ENCODE measurements at places on chromosomes 16 and 17. TPM values are rescaled to one million over a fixed set of nuclear protein-coding genes. Genes with fewer than 3 reads are reported as not detected.

- DNase-seq, result no peak
Measured at GRCh38 chr16:4404247-4404966, 12.0 kb downstream of the CORO7 start.

GRCh38 chr17:75843577-75844529, at the start of gene UNC13D:
TSS of gene UNC13D (minus strand) at chr17:75844404. CDS start at chr17:75844337, 67 bp downstream.
- DNase-seq, result no peak

DNA sequence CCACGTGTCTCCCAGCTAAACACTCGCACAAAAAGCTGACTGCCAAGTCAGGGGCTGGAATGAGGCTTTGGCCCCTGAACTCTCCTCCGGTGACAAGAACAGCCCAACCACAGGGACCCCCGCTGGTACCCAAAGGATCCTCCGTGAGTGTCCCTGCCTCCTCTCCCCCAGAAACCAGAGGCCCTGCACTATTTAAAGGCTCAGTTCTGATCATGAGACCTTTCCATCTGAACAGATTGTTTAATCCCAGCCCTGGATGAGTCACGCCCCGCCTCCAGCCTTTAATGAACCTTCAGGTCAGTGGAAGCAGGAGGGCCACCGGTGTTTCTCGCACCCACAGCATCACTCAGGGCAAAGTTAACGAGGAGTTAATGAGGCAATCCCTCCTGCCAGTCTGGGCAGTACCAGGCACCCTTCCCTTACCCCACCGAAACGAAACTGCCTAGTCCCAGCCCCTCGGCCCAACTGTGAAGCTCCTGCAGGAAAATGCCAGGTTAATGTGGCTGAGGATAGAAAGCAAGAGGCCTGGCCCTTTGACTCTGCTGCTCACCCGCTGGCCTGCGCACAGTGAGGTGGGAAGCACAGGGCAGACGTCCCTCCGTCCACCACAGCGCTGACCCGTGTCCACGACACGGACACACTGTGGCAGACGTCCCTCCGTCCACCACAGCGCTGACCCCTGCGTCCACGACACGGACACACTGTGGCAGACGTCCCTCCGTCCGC, 32.4 kb downstream of the TIMM22 start:
- peak; percentile 75 for DNase-seq

The CTCF gene
- 20.0 TPM for total RNA-seq

DNA sequence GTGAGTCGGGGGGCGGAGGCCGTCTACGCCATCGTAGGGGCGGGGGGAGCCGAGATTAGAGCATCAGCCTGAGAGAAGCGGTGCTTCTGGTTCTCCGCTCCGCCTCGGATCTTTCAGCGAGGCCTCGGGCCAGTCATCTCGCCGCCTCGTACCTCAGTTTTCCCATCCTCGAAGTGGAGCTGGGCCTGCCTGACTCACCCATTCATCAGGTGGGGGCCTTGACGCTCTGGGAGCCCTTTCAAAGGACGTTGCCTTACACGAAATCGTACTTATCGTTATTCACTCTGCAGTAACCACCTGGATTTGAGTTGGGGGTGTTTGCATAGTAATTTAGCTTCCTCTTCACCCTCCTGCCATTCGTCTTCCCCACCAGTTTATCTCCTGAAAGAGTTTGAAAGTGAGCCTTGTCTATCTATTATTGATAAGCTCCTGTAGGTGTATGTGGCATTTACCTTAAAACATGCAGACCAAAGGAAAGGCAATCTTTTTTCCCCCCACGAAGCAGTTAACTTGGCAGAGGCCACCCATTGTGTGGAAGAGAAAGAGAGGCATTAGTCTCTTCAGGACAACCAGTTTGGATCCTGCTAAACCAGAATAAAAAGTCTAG, 674 bp downstream of the TAF15 start:
- peak; percentile 39 for DNase-seq

DNA sequence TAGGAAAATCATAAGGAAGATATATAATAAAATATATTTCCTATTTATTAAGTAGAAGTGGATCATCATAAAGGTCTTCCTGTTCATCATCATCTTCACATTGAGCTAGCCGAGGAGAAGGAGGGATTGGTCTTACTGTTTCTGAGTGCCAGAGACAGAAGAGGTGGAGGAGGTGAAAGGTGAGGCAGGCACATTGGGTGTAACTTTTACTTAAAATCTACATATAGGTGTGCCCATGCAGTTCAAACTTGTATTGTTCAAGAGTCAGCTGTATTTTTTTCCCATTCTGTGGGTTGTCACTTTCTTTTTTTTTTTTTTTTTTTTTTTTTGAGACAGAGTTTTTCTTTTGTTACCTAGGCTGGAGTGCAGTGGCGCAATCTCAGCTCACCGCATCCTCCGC, 34.9 kb downstream of the NSRP1 start:
- no peak for DNase-seq

GRCh38 chr16:57639172-57639887, 10.9 kb downstream of the ADGRG1 start:
- DNase-seq, result peak; percentile 43

GRCh38 chr17:81552244-81553017, at the start of gene FAAP100:
TSS of gene FAAP100 (minus strand) at chr17:81552353. CDS start at chr17:81552330, 23 bp downstream.
- DNase-seq, result peak; percentile 77

DNA sequence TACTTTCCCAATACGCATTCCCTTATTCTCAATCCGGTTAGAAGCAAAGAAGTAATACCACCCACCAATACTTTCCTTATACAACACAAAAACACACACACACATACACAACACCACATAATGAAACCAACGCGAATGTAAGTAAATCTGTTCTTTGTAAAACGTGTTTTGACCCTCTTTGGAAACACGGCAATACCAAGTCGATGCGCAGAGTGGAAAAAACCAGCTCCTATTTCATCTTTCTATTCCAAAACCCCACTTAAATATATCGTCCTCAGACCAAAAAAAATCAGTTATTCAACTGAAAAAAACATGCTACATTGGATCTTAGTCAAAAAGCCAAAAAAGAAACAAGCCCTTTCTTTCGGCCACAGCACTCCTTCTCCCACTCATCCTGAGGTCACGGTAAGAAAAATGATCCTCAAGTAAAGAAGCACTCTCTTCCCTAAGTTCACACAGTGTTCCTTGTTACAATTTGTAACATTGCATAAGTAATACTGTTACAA, 31.0 kb upstream of the ARL4D start:
- peak; percentile 97 for DNase-seq

The GP1BA gene
- total RNA-seq, result not detected

The ABI3 gene
- not detected for total RNA-seq

DNA sequence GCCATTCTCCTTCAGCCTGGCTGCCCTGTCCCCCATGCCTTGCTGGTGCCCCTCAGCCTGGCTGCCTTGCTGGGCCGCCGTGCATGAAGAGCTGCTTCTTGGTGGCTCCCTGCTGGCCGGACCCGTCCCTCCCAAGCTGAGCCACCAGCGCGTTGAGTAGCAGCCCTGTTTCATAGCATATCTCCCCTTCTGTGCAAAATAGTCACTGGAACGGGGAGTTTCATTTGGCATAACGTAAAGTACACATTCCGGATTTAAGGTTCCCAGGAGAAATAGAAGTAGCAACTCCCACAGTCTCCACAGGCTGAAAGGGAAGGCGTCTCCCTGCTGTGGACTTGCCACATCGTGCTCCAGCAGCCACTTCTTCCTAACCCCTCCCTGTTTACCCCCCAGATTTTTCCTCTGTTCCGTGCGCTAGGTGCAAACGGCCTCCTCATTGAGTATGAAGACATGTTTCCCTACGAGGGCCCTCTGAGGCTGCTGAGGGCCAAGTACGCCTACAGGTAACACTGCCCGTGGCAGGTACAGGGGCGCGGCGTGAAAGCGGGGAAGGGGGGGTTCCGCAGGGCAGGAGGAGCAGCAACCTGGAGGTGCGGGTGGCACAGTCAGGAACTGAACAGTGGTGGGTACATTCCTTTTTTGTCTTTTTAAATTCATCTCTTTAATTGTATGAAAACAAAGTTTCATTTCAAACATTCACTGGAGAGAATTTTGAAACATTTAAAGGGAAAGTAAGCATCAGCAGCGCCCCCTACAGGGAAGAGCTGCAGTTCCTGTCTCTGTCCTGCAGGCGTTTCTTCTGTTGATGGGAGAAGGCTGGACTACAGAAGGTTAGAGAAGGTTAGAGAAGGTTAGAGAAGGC, 5.8 kb upstream of the OGFOD3 start:
- DNase-seq, result peak; percentile 61

The JUP gene
- 13.2 TPM for total RNA-seq

The ABCA9 gene
- 3.1 TPM for total RNA-seq

GRCh38 chr17:56159826-56160380, 6.6 kb downstream of the ANKFN1 start:
- no peak for DNase-seq

- no peak for DNase-seq
Measured at GRCh38 chr16:6484935-6485334, 847.7 kb upstream of the RBFOX1 start.

The NDRG4 gene
- 1.8 TPM for total RNA-seq
